ENCODE measurements at places on chromosomes 5 and 9. TPM values are rescaled to one million over a fixed set of nuclear protein-coding genes. Genes with fewer than 3 reads are reported as not detected.

- peak; percentile 73 for DNase-seq
Measured at GRCh38 chr9:133701981-133702797, 36.0 kb downstream of the SARDH start.

Gene SLC2A6
- 1.2 TPM for polyA plus RNA-seq

DNA sequence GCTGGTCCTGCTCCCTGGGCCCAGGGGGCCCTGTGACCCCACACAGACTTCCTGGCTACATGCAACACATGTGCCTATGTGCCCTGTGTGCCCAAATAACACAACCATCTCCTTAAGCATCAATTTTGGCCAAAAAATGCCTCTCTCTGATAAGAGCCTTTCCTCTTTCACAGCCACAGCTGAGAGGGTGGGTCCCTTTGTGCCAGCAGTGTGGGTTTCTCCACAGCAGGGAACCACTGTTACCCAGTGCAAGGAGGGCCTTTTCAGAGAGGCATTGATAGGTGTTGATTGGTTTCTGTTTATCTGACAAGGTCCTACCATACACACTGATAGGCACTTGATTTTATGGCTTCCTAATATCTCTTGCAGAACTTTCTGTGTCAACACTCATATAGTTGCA is 42.7 kb downstream of the SYK start:
- no peak for DNase-seq

DNA sequence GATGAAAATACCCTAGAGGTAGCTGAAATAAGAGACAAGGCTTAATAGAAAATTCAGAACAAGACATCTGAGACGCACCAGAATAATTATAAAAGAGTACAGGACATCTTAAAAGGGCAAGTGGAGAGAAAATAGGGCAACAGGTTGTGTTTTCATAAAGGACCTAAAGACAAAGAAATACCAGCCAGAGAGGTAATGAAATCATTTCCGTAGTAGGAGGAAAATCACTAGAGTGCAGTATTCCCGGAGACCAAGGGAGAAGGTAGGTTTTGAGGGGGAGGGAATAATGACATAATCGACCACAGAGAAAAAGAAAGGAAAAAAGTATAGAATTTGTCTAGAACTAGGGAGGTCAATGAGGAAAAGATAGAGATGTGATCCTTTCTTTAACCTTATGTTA is 26.2 kb upstream of the CTNNAL1 start:
- no peak for DNase-seq

DNA sequence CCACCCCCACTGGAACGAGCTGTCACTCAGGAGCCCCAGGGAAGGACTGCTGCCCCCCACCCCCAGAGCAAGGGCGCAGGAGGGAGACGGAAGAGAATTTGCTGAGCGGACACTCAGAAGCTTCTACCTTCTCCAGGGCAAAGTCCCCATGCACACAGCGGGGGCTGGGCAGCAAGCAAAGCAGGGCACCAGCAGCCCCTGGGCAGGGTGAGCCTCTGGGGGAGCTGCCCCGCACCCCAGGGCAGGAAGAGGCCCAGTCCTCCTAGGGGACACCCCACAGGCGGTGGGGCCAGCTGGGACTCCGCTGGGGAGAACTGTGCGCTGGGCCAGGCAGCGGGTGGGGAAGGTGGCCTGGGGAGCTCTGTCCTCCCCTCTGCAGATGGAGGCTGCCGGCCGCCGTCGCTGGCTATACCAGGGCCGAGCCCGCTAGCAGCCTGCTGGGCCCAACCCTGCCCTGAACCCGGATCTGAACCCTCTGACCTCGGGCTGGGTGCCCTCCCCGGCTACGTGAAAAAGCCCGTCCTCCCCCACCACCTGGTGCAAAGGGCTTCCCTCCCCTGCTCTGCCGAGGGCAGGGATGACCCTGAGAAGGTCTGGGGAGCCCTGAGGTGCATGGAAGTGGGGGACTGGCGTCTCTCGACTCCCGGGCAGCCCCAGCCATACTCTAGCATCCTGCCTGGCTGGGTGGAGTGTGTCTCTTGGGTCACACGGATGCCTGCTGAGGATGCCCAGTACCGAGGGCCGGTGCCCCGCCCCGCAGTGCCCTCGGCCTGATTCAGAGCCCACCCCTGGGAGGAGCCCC is 597 bp upstream of the SLC34A3 start:
- no peak for DNase-seq

- peak; percentile 87 for DNase-seq
Measured at GRCh38 chr9:99105152-99106043, 485 bp downstream of the TGFBR1 start.

Gene FGF1
- polyA plus RNA-seq, result 0.60 TPM

DNA sequence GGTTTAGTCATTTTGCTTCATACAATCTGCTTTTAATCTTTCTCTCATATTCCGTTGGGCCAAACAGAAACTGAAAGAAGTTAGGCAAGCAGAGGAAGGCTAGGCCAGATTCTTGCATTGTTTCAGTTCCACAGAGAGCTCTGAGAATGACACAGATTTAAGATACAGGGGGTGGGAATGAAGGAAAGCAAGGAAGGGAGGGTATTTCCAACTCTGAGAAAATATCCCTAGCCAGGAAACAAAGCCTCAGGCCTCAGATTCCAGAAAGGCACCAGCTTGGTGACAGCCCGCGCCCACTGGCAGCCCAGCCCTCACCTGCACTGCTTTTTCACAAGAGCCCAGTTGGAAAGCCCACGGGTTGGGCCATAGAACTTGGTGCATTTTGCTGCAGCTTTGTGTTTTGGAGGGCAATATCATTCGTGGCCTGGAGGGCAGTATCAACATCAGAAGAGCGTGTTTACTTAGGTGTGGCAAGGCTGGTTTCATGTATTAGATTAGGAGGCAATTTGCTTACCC is 63.5 kb downstream of the ENC1 start:
- DNase-seq, result no peak

Gene LEAP2
- 1.4 TPM for polyA plus RNA-seq

Gene HK3
- polyA plus RNA-seq, result 1.8 TPM

Gene PLCXD3
- 0.50 TPM for polyA plus RNA-seq

- no peak for DNase-seq
Measured at GRCh38 chr5:83145241-83145640, 67.9 kb downstream of the XRCC4 start.

DNA sequence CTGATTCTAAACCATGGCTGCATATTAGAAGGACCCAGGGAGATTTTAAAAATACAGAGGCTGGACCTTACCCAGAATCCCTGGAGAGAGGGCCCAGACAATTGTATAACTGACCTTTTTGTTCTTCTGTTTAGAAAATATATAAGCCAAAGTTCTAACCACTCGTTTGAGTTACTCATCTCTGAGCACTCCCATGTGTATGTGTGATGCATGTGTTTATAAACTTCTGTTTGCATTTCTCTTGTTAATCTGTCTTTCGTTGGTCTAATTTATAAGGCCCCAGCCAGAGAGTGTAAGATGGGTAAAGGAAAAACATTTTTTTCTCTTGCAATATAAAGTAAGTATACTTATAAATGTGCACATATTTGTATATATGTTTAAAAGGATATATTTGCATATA is 443.9 kb downstream of the ZNF608 start:
- DNase-seq, result no peak

Gene PCDHA9
- not detected for polyA plus RNA-seq

- no peak for DNase-seq
Measured at GRCh38 chr5:138602371-138603000, 27.3 kb upstream of the HSPA9 start.

GRCh38 chr9:124800306-124801259 is 23.6 kb downstream of the OLFML2A start:
- DNase-seq, result no peak

GRCh38 chr5:4995014-4995413 is 145.1 kb upstream of the ADAMTS16 start:
- no peak for DNase-seq

DNA sequence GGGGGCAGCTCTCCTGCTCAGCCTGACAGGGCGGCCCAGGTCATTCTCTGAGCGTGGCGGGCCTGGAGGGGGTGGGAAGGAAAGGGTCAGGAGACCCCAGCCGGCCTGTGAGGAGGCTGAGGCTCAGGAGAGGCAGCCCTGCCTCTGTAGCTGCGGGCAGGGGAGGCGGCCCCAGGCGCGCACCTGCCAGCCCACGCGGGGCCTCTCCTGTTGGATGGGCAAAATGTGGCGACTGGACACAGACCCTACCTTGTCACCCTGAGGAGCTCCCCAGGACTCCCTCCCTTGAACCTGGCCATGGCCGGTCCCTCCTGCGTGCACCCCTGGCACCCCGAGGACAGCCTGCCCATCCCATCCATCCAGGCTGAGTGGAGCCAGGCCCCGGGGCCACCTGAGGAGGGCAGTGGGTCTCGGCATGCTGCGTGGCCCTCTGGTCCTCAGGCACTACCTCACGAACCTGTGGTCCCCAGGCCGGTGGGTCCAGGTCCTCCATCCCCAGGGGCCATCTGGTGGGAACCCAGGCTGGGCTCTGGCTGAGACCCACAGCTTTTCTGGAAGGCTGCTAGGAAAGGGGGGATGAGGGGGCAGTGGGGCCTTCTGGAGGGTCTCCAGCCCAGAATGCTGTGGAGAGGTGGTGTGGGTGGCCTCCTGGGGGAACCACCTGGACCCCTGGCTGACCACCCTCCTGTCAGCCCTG is 15.1 kb upstream of the NRARP start:
- peak; percentile 48 for DNase-seq

Gene PCDHGA3
- not detected for polyA plus RNA-seq

DNA sequence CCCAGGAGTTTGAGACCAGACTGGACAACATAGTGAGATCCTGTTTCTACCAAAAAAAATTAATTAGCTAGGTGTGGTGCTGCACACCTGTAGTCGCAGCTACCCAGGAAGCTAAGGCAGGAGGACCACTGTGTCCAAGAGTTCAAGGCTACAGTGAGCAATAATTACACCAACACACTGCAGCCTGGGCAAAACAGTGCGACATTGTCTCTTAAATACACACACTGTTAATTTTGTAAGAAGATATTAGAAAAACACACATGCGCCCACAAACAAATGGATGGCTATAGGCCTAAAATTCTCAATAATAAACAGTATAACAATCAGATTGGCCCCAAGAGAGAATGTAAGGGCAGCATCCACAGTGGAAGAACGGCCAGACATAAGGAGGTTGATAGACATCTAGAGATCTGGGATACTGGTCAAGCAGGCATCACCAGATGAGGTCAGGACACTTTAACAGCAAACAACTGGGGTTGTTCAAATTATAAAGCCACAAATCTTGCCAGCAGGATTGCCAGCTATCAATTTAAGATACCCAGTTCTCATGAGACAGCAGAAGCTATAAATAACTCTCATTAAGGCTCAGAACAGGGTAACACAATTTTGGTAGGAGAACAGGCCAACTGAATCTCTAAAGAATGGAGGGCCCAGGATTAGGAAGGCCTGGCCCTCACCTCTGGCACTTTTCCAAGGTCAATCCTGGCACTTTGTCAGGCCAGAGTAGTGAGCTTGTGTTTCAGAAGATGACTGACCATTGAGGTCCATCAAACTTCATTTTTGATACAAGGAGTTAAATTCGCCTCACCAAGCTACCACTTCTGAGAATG is 29.5 kb downstream of the GOLPH3 start:
- no peak for DNase-seq

DNA sequence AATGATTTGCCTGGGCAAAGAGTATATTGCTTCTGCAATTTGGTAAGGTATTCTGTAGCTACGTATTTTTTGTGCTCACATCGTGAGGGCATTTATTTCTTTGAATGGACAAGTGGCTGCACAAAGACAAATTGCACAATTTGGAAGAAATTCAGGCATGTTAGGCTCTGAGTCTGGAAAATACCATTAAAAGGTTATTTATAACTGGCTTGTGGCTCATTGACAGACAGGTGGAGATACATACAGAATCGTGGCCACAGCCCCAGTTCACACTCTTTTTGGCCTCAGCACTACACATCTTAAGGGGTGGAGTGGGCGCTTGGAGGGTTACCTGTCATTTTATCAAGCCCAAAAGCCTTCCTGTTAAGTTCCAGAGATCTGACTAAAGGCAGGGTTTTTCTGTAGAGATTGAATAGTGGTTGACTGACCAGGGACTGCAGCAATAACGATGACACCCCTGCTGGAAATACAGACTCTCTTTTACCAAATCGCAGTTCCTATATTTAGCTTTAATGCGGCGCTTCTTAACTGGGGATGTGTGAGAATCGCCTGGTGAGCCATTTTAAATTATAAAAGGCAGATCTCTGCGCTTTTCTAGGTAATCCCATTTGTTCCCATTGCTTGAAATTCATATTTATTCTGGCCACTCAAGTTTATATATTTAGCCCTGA is 14.7 kb downstream of the MAN2A1 start:
- no peak for DNase-seq

Gene PCDHB9
- not detected for polyA plus RNA-seq

GRCh38 chr5:74161170-74161569 is 479.4 kb downstream of the ENC1 start:
- DNase-seq, result no peak

Gene PIP5KL1
- not detected for polyA plus RNA-seq

DNA sequence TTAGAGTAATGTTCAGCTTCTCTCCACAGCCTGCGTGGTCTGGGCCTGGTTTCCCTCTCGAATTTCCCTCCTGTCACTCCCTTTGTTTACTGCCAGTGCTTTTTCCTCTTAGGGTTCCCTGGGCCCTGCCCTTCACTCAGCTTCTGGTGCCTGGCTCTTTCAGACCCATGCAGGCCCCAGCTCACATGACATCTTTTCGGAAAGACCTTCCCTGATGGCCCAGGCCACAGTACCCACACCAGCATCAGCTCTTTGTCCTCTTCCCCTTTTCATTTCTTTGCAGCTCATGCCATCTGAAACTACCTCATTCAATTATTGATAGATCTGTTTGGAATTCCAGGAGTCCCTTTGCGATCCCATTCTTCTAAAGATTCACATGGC is 68.1 kb upstream of the ABL1 start:
- no peak for DNase-seq

GRCh38 chr9:115594557-115594956 is 476.6 kb upstream of the TNC start:
- DNase-seq, result no peak

- DNase-seq, result no peak
Measured at GRCh38 chr9:119961774-119962424, 592.7 kb upstream of the BRINP1 start.

DNA sequence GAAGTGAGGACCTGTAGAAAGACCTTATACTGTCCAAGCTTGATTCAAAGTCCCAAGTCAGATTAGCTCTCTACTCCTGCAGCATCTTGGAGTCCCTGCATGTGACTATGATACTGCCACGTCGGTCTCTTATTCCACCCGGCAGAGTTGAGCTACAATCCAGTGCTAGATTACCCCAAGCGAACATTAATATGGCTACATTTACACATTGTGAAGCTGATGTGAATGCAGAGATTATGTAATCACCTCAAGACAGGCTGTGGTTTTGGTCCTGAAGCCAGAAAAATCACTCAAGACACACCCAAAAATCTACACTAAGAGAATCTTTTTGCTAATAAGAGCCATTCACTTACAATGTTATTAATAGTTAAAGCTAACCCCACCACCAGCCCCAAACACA is 116.7 kb downstream of the GNA14 start:
- DNase-seq, result no peak

Gene PHF2
- polyA plus RNA-seq, result 16.7 TPM

DNA sequence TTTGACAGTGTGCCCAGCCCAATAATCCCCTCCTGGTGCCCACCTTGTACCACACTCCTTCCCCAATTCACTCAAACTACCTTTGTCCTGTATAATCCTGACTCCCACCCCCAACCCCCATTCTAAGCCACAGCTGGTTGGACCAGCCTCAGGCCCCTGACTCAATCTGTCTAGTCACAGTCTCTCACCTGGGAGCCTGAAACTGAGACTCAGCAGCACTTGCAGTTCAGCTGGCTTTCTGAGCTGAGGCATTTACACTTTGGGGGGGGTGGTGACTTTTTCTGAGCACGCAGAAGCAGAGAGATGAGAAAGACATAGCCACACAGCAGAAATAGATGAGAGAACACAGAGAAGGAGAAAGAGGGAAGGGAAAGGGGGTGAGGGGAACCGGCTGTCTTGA is 247.3 kb downstream of the MAN2A1 start:
- no peak for DNase-seq

Gene ADRA1B
- polyA plus RNA-seq, result 0.47 TPM

GRCh38 chr9:33044677-33045282 is 19.7 kb downstream of the DNAJA1 start:
- DNase-seq, result no peak

Measured in sigmoid colon (tissue), 7 donors.